ENCODE measurements at places on chromosomes 3 and 15.

DNA sequence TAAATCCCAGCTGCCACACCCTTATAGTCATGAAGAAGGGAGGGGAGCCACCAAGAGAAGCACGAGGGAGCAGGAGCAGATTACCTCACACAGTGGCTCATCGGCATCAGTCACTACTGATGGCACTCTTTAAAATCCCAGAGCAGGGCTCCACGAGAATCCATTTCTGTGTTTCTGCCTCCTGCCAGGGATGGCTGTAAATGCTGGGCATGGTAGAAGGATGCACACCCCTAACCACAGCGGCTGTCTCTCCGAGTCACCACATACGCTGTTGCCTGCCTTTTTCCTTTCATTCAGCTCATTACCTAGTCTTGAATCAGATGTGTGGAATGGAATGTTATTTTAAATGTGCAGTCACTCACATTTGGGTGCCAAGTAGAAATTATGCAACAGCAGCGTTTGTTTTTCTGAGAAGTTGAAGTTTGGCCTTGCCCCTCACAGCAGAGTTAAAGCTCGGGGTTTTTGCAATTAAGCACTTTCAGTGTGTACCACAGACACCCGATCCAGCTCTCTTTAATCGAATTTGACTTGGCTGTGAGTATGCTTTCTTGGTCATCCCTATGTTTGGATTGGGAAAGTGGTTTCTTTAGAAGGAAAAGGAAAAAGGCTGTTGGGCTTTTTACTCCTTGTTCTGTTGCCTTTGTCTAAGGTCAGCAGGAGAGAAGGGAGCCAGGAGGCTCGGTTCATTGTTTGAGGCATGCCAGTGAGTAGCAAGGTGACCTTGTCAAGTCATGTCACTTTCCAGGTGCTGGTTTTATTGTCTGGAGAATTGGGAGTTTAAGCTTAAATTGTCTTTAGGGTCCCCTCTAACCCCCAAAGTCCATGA, 284.2 kb upstream of the TPM1 start:
- no peak for DNase-seq

DNA sequence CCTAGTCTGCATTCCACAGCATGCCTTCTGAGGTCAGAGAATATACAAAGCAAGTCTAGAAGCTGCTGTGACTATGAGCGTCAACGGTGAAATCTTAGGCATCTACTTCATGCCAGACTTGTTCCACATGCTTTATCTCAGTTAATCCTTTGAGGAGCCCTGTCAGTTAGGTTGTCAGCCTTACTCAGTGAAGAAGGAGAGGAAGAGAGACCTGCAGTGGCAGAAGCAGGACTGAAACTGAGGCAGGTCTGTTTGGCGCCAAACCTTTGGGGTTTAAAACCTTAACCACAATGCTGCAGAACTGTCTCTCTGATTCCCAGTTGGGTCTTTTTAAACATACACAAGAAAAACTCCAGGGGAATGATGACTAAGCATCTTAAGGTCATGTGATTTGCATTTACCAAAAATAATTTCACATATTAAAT, 139.0 kb upstream of the LIPC start:
- DNase-seq: no peak

GRCh38 chr15:83284559-83285283, at the start of gene BNC1:
BNC1 (minus strand) TSS chr15:83284664; CDS start chr15:83284628, 36 bp downstream.
- no peak for DNase-seq

DNA sequence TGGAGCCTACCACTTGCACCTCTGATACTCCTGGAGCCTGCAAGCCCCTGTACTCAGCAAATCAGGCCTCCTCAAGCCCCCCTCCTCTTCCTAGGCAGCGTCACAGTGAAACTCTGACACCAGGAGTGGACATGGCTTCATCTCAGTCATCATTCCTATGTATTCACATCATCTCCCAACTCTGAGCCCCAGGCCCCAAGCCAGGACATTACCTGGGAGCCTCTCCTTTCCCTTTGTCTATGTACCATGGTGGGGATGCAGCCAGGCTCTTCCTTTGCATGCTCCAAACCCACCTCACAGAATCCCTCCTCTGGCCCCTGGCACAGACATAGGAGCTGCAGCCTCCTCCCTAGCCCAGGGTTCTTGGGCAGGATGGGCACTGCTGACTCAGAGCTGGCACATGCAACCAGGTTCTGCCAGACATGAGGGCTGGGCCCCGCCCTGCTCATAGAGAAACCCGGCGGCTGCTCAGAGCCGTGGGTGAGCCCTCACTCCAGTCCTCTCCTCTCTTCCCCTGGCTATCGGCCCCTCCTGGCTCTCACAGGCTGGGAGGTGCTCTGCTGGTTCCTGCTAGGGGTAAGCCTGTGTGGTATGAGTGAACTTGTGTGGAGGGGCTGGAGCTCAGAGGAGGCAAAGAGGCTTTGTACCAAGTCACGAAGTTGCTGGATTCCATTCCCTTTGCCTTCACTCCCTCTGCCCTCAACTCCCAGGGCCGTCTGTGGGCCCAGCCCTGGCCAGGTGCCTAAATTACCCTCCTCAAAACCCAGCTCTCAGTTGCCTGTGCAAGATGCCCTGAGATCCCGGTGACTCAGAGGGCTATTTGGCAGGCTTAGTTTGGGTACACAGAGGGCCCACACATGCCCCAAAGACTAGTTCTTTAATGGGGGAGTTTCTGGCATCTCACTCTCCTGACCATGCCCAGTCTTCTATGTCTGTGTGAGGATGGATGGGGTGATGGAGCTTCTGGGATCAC, 1.9 kb upstream of the PLCD1 start:
- peak; percentile 53 for DNase-seq

DNA sequence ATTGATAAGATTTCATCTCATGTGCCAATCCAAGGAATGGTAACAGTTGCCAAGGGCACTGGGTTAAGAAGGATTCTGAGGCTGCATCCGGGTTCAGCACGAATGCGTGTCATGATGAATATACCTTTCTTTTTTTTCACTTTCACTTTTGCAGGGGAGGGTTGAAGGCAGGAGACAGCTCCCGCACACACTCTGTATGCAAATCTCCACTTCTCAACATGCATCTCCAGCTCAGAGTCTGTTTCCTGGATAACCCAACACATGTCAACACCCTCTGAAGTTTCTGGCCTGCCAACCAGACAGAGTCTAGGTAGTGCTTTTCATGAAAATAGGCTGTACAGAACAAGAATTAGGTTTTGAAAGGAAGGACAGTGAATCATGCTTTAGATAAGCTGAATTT, 21.6 kb downstream of the B4GALT4 start:
- no peak for DNase-seq
